ENCODE measurements at places on chromosomes 5 and 9.

DNA sequence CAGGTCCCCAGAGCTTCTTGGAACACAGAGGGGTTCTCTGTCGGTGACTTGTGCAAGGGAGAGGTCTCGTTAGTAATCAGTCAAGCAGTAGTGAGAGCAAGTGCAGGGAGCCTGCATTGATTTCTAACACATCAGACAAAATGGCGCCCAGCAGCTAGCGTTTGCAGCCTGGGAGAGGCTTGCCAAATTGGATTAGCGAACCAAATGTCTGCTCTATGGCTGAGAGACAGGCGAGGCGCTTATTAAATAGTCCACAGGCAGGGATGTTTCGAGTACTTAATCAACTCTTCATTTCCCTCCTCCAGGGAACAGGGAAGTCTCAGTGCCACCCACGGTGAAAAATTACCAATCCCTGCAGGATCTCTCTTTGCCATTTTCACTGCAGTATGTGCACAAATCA, 131.4 kb upstream of the SHB start:
- no peak for DNase-seq

DNA sequence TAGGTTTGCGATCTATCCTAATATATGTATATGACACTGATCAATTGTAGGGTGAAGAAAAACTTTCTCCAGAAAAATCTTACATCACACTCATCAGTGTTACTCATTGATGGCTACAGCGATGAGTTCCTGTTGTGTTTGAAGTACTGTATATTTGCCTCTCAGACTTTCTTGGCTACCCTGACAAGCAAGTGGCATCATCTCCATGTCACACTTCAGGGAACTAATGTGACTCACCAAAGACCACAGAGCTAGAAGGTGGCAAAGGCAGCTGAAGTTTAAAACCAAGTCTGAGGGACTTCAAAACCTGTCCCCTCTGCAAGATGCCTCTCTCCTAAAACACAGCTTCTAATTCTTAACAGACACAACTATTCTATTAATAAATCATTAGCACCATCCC, 451.4 kb downstream of the CTNND2 start:
- no peak for DNase-seq

DNA sequence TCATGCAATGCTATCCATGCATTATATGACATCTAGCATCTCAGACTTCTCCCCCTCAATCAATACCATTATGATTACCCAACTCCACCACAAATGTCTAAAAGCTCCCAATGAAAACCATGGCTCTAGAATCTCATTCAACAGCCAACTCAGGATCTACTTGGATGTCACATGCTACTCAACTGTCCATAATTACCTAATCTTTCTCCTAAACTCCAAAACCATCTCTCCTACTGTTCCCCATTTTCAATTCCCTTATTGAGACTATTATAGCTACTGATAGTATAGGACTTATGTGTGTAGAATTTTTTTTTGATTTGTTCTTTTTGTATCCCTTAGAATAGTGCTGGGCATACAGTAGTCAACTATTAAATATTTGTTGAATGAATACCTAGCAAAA, 8.2 kb upstream of the STRBP start:
- no peak for DNase-seq

DNA sequence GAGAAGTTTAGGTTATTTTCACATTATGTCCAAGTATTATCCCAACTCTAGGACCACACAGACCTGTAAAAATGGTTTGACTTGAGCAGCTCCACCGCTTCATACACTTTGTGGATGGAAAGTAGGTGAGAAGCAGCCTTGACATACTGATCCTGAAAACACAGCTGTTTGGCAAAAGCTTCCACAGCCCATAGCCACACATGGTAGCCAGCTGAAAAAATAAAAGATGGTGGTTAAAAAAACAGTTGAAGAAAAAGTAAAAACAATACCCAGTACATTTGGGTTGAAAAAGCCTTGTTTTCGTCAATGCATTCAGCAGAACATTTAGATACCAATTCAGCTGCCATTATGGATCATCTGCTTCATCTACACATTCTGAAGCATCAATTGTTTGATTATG, 36.7 kb downstream of the GEMIN5 start:
- DNase-seq = no peak

DNA sequence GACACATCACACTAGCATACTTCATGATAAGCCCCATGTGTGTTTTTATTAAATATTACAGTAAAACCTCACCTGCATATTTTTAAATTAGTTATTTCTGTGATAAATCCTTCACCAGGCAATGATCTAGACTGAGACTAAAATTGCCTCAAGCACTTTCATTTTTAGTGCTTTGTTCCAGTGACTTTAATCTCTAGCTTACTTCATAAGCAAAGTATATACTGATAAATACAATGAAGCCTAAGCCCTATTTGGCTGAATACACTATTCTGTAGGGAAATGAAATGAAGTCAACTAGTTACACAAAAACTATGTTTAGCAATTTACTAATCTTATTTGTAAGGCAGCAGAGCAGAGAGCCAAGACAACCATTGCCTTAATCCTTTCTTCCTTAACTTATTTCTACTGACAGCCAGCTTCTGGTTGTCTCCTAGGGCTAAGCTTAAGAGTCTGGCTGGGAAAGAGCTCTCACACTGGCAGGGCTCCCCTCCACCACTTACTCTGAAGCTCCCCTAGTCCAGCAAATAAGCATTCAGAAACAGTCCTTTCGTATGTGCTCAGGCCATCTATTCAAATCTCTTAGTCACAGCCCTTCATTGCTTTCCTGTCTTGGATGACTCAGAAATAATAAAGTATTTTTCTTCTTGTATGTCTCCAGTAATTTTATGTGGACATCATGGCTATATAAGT, 31.4 kb upstream of the MTAP start:
- DNase-seq = no peak

Measured in NCI-H510A (cell line).